ENCODE measurements at places on chromosomes 12 and 14. TPM values are rescaled to one million over a fixed set of nuclear protein-coding genes. Genes with fewer than 3 reads are reported as not detected.

DNA sequence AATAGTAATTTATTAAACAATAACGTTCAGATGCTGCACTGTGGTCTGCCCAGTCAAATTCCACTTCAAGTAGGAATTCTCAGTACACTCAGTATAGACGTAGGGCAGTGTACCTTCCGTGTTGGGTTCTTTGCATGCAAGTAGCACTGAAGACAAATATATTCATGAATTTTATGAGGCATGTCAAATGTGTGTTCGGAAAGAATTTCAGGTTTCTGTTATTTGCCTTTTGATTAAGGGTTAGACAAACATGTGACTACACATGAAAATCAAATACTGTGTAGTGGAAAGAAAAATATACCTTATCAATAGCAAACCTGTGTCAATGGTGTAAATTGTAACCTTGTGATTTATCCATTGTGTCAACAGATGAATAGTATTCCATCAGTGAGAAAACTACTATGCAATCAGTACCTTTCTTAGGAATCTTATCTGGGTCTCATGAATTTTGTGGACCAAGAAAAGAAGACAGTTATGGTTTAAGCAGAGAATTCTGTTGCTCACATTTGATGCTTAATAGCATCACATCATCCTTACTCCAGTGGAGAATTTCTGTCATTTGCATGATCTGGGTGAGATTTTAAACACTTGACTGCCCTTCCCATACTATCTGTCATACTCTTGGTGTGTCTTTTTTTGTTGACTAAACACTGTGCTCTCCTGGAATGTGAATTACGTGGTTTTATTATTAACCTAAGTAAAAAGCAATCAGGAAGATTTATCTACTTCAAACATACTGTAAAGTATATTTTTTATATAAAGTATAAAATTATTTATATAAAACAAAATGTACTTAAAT lies 13.3 kb downstream of the TMEM260 start:
- DNase-seq = no peak

GRCh38 chr12:52186118-52186840 lies 5.5 kb downstream of the KRT80 start:
- no peak for DNase-seq

DNA sequence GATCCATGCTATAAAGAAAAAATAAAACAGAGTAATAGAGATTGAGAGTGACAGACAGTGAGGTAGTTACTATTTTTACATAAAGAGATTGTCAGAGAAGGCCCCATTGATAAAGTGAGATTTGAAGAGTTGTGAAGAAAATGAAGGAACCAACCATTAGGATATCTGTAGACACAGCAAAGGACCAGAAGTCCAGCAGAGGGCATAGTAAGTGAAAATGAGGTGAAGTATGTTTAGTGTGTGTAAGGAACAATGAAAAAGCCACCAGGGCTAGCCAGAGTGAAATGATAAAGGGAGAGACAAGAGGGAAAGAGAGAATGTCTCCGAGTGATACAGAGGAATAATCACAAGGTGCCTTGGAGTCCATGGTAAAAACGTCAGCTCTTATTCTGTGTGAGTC lies 411.0 kb downstream of the NELL2 start:
- no peak for DNase-seq

GRCh38 chr12:94770791-94771190 lies 120.4 kb upstream of the TMCC3 start:
- DNase-seq = no peak

GRCh38 chr12:52271158-52271557 lies 3.3 kb upstream of the KRT86 start:
- DNase-seq = no peak

Gene KRT6C
- not detected for total RNA-seq

DNA sequence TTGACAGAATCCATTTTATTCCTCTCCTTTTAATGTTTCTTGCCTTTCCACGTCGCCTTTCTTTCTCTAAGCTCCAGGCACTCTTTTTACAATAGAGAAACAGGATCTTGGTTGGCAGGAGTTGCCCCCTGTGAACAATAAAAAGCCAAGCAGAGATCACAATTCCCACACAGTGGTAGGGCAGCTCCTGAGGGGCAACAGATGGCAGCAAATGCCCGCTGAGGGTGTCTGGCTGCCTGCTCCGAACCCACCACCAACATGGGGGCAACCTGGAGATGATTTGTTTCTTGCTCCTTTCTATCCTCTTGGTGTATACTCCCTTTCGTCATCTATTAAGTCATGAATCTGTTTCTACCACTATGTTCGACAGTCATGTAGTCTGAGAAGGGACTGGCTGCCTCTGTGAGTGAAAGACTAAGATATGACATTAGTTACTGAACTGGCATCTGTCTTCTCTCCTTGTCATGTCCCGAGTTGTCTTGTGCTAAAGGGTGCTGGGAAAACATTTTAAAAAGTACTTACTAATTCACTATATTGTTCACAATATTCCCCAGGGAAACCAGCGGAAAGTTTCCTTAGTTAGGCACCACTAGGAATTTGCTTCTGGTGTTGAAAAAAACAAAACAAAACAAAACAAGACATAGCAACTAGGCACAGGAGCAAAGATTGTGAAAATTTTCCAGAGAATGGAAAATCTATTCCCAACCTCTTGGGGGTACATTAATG lies 170.1 kb downstream of the STXBP6 start:
- DNase-seq = no peak

- DNase-seq = no peak
Measured at GRCh38 chr14:22780941-22781300, 14.4 kb downstream of the OXA1L start.

DNA sequence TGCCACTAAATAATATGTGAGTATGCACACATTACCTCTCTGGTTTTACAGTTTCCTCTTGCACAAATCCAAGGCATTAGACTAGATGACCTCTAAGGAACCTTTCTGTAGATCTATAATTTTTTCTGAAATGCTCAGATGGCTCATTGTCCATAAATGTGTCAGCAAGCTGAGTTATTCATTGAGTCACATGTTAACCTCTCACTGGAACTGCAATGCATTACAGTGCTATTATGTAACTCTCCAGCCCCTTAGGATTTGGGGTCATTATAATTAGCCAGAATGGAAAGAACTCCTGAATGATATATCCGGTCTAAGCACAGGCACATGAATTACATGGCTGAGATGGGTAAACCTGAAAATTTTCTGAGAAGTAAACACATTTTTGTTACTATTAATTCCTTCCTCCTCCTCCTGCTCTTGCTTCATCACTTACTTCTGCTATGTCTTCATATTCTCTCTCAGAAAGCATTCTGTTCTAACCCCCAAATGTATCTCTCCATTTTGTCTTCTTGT lies 20.3 kb upstream of the DRAM1 start:
- DNase-seq = no peak

DNA sequence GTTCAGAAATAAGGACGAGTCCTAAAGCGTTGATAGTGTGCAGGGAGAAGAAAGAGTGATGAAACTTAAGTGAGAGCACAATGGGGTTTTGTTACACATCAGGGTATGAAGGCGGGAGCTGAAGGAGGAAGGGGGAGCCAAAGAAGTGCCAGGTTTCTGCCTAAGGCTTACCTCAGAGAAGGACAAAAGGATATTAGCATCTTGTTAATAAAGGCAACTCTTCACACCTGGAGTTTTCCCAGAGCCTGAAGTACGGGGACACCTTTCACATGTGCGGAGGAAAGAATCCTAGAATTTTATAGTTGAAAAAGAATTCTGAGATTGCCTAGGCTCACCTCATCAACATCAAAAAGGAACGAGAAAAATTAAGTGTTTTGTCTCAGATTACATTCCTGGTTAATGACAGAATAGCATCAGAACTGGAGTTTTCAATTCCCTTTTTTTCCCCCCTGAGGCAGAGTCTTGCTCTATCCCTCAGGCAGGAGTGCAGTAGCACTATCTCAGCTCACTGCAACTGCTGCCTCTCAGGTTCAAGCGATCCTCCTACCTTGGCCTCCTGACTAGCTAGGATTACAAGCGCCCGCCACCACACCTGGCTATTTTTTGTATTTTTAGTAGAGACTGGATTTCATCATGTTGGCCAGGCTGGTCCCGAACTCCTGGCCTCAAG lies 2.2 kb upstream of the SAV1 start:
- no peak for DNase-seq
